ENCODE measurements at places on chromosomes 7 and 10. TPM values are rescaled to one million over a fixed set of nuclear protein-coding genes. Genes with fewer than 3 reads are reported as not detected.

DNA sequence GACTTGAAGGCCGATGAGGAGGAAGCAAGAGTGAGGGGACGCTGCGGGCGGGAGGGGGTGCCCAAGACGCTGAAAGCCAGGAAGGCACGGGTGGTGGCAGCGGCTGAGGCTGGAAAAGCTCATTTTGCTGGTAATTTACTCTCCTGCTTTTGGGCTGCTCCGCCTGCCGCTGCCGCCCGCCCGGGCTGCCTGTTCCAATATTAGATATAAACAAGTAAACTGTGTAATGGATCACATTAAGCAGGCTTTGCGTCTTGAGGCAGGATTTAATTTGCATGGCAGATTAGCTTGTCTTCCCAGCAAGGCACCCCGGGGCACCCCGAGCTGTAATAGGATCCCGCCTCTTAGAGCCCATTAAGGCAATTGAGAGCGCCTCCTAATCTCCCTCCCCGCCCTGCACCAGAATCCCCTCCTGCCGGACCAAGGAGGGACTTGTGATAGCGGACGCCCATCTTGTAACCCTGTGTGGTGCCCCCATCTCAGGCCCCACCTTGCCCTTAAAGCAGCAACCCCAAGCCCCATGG is 46.1 kb upstream of the SLF2 start:
- peaks cover 50% of the 10 kb centered on the region for H3K27me3 ChIP-seq
- DNase-seq, result no peak
- no peaks in the 10 kb centered on the region for H3K36me3 ChIP-seq
- H3K27ac ChIP-seq, result no peak overlapping the region

DNA sequence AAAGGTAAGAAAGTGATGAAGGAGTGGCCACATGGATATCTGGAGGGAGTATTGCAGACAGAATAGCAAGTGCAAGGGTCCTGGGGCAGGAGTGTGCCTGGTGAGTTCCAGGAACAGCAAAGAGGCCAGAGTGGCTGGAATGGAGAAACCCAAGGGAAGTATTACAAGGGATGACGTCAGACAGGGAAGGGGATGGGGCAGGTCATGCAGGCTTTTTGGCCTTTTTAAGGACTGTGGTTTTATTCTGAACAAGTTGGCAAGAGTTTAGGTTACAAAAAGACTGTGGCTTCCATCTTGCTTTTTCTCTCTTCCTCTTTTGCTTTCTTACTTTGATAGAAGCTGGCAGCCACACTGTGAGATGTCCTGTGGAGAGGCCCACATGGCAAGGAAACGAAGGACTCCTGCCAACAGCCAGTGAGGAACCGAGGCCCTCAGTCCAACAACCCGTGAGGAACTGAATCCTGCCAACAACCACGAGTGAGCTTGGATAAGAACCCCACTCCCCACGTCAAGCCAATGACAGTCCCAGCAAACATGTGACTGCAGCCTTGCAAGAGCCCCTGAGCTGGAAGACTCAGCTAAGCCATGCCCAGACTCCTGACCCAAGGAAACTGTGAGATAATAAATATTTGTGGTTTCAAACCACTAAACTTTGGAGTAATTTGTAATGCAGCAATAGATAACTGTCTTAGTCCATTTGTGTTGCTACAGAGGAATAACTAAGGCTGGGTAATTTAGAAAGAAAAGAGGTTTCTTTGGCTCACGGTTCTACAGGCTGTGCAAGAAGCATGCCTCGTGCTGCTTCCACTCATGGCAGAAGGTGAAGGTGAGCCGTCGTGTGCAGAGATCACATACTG is 19.8 kb upstream of the KDM7A start:
- H3K27ac ChIP-seq, result no peak overlapping the region
- no peaks in the 10 kb centered on the region for H3K27me3 ChIP-seq
- H3K4me3 ChIP-seq, result no peak overlapping the region
- peaks cover 14% of the 10 kb centered on the region for H3K4me1 ChIP-seq
- no peak for DNase-seq

DNA sequence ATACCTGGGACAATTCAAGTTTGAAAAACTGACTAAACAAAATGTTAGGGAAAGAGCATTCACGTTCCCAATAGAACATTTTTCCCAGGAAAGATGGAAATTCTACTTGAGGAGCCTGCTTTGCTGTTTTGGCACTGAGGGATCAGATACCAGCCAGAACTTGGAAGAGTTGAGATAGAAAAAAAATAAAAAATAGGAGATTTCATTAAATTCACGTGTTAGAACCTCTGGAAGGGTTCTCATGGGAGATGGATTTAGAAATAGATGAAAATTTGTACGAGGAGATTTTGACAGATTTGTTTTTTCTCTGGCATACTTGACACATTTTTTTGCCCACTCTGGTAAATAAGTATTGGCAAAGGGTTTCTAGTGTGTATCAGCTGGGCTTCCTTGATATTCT is 63.7 kb downstream of the CELF2 start:
- no peaks in the 10 kb centered on the region for H3K36me3 ChIP-seq
- no peak overlapping the region for H3K4me3 ChIP-seq
- no peaks in the 10 kb centered on the region for H3K4me1 ChIP-seq
- DNase-seq, result no peak
- no peaks in the 10 kb centered on the region for H3K27me3 ChIP-seq

Gene GPR141
- not detected for total RNA-seq

DNA sequence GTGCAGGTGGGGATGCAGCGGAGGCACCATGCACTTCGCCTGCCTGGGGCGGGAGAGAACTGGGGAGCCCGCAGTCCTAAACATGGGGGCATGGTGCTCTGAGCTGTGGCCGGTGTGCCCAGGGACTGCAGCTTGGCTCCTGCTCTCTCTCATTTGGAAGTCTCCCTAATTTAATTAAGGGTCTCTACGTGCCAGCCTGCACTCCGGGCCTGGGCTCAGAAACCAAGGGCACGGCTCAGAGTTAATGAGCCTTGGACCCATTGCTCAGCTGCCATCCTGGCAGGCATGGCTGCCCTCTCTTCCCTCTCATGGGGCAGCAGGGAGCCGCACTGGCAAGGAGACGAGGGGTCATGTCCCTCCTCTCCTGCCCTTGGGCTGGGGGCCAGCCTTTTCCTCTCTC is 115.6 kb downstream of the CDH23 start:
- peaks cover 7% of the 10 kb centered on the region for H3K27me3 ChIP-seq
- no peak overlapping the region for H3K4me3 ChIP-seq
- no peak overlapping the region for H3K27ac ChIP-seq
- H3K36me3 ChIP-seq, result no peaks in the 10 kb centered on the region

Gene LIPM
- total RNA-seq, result not detected

GRCh38 chr10:28883741-28884423 is 206.6 kb downstream of the BAMBI start:
- DNase-seq, result no peak
- peaks cover 11% of the 10 kb centered on the region for H3K4me1 ChIP-seq
- H3K36me3 ChIP-seq, result no peaks in the 10 kb centered on the region
- no peaks in the 10 kb centered on the region for H3K27me3 ChIP-seq

DNA sequence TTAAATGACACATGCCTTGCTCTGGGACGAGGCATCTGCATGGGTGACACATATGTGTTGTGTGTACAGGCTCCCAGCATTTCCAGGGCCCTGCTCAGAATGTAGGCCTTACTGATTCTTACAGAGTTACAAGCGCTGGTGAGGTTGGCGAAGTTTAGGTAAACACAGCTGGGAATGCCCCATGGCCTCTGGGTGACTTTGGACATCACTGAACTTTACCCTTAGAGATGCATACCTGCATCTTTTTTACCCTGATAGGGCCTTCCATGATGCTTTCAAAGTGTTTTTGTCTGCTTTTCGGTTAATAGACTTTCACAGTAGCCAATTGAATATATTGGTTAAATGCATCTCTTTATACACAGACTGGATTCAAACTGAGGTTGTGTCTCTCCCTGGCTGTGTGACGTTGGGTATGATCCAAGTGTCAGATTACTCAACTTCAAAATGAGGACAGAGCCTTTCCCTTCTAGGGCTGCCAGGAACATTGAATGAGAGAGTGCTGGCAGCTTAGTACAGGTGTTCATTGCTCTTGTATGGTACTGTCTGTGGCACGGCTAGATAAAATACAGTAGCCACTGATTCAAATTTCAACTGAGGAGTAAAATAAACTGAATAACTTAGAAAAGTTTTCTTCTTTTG is 29.5 kb downstream of the EGFR start:
- H3K36me3 ChIP-seq, result no peaks in the 10 kb centered on the region
- peak overlapping the region; percentile 31 for H3K27ac ChIP-seq
- H3K4me1 ChIP-seq, result peaks cover 31% of the 10 kb centered on the region
- no peaks in the 10 kb centered on the region for H3K27me3 ChIP-seq
- DNase-seq, result no peak

- peaks cover 18% of the 10 kb centered on the region for H3K4me1 ChIP-seq
- DNase-seq, result peak; percentile 68
- no peaks in the 10 kb centered on the region for H3K27me3 ChIP-seq
- peak overlapping the region; percentile 85 for H3K27ac ChIP-seq
- H3K36me3 ChIP-seq, result no peaks in the 10 kb centered on the region
Measured at GRCh38 chr7:83468251-83468739, 180.6 kb downstream of the SEMA3E start.

DNA sequence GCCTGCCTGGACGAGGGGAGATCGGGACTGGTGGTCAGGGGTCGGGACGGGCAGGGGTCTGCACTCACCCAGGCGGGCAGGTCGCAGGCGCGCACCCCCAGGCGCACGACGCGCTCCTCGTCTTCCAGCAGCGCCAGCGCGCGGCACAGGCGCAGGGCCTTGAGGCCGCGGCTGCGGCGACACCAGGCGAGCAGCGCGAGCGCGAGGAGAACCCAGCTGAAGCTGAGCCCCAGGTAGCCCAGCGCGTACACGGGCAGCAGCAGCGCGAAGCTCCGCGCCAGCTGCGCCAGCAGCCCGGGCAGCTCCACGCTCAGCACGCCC is 328 bp downstream of the ESYT2 start:
- no peak for DNase-seq
- peak overlapping the region; percentile 95 for H3K27ac ChIP-seq
- H3K36me3 ChIP-seq, result no peaks in the 10 kb centered on the region
- H3K4me1 ChIP-seq, result peaks cover 16% of the 10 kb centered on the region
- no peaks in the 10 kb centered on the region for H3K27me3 ChIP-seq

Gene CRYGN
- total RNA-seq, result 0.59 TPM

Gene LRRC72
- total RNA-seq, result not detected

DNA sequence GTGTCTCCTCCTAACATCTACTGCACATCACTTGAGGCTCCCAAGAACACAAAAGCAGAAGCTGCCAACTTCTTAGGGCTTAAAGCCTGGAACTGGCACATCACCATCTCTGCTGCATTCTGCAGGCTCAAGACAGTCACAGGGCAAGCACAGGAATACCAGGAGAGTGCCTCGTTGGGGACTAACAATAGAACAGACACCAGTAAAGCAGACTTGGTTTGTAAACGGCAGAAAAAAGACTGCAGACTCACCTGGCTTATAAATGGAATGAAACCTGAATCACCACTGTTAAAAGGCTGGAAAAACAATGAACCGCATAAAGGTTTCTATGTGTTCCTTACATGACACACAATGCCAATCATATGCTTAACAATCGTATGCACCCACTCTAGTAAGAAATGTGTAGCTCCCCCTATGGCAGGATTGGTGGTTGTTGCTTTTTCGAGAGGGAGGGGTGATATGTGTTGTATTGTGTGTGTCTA is 12.8 kb downstream of the RHEB start:
- H3K4me3 ChIP-seq, result no peak overlapping the region
- no peaks in the 10 kb centered on the region for H3K36me3 ChIP-seq
- H3K27me3 ChIP-seq, result no peaks in the 10 kb centered on the region
- no peak for DNase-seq
- H3K4me1 ChIP-seq, result peaks cover 24% of the 10 kb centered on the region
- H3K27ac ChIP-seq, result no peak overlapping the region

Gene RASSF4
- 4.0 TPM for total RNA-seq

- no peak overlapping the region for H3K4me3 ChIP-seq
- H3K27ac ChIP-seq, result no peak overlapping the region
- H3K36me3 ChIP-seq, result no peaks in the 10 kb centered on the region
- DNase-seq, result no peak
Measured at GRCh38 chr10:97131666-97132065, 54.1 kb downstream of the SLIT1 start.

GRCh38 chr7:33766405-33766804 is 138.9 kb upstream of the BMPER start:
- H3K27me3 ChIP-seq, result no peaks in the 10 kb centered on the region
- peak overlapping the region; percentile 75 for H3K27ac ChIP-seq
- H3K4me3 ChIP-seq, result no peak overlapping the region
- DNase-seq, result no peak
- H3K36me3 ChIP-seq, result no peaks in the 10 kb centered on the region
